Mammary epithelial cell (primary cell): ENCODE measurements at places on chromosomes 2 and 18. TPM values are rescaled to one million over a fixed set of nuclear protein-coding genes. Genes with fewer than 3 reads are reported as not detected.

Gene STAT4
- polyA plus RNA-seq = 1.6 TPM

Gene IGFBP5
- polyA plus RNA-seq = 0.11 TPM

- DNase-seq = no peak
Observed at GRCh38 chr2:66957198-66957597, 439.9 kb upstream of the ETAA1 start.

DNA sequence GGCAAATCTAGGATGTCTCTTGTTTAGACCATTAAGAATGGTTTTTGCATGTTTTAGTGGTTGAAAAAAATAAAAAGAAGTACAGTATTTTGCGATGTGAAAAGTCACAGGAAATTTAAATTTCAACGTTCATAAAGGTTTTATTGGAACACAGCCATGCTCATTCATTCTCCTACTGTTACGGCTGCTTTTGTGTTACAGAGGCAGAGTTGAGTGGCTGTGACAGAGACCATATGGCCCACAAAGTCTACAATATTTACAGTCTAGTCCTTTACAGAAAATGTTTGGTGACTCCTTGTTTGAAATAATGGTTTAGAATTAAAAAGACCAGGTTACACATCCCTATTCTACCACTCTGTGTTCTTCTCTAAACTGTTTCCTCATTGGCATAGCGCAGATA, 48.1 kb downstream of the MYOM1 start:
- DNase-seq = no peak

Gene DUSP19
- polyA plus RNA-seq = 0.23 TPM

Gene SLC11A1
- 0.51 TPM for polyA plus RNA-seq

DNA sequence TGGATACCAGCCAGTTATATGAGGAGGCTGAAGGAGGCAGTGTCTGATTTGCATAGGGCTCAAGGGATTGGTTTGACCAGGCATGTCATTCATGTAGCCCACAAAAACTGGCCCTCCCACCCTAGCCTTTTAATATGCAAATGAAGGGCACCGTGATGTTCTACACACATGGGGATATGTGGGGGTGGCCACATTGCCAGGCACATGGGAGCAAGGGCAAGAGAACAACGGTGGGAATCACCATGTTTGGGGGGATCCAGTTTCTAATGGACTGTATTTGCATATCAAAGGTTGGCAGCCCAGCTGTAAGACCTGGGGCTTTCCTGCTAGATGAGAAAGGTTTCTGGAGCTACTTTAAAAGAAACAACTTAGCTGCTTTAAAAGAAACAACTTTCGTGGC, 65.1 kb upstream of the SLC25A52 start:
- no peak for DNase-seq

Gene M1AP
- polyA plus RNA-seq = 0.58 TPM

DNA sequence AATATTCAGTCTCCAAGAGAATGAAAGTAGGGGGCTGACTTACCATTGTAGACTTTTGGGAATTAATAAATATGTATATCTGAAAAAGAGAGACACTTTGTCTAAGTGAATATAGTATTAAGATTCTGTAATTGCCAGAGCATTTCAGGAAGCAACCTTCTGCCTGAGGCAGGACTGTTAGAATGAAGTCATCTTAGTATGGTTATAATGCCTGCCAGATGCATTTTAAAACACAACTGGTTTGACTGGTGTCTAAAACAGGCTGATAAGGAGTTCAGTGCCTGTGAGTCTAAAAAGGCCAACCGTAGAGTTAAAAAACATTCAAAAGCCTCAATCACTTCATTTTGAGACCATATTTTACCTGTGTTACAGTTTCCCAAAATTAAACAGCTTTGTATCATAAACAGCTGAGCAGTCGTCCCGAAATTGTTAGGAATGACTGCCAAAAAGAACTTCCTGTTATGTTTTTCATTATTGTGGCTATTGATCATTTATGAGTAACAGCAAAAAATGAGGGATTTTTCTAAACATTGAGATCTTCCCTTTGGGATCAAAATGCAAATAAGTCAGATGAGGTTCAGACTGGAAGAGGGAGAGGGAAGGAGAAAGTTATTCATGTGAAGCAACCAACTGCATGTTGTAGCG, 443.9 kb downstream of the PID1 start:
- DNase-seq = peak; percentile 9

Gene HDHD2
- 6.2 TPM for polyA plus RNA-seq

Gene SERPINB10
- polyA plus RNA-seq = 0.07 TPM

DNA sequence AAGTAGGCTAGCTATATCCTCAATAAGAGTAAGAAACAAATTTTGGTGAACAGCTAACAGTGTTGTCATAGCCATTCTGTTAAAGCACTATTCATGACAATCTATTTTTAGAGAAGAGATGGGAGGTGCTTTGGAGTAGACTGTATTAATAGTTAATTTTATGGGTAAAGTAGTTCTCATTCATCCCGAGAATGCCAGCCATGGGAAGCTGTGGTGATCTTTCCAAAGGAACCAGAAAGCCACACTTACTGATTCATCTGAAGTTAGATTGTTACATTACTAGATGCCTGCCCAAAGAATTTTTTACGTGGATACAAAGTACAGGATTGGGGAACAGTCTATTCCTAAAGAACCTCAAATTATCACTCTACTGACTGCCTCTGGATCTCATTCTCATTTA, 74.6 kb downstream of the ZRANB3 start:
- no peak for DNase-seq

DNA sequence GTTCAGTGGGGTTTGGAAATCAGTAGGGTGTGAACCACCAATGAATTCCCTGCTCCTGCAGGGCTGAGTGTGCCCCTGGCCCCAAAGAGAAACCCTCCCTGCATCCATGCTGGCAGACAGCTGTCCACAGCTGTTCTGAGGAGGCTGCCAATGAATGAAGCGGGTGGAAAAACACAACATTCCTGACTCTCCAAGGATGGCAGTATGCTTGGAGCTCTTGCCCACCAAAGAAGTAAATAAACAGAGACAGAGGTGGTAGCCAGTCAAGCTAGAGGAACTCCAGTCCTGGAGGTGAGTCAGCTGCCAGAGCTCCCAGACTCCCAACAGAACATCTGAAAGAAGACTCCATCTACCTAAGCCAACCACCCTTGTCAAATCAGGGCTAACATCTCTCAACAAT, 6.2 kb downstream of the ZBTB7C start:
- DNase-seq = peak; percentile 32

DNA sequence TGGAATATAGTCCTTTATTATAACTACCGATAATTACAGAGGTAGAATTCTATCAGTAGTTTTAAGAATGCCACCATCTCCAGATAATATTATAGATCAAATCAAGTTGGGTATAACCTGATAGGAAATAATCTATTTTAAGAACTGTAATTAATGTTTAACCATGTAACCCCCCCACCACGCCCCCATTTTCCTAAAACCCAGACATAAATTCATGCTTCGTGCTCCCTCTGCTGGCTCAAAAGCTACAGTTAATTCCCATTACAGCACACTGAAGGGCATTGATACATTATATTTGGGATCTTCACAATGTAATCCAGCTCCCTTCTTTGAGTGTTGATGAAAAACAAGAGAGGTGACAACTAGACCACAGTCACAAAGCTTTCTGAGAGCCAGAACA, 228.0 kb upstream of the SMAD7 start:
- DNase-seq = no peak

Gene CFAP65
- polyA plus RNA-seq = 0.01 TPM

Gene ESPNL
- not detected for polyA plus RNA-seq

DNA sequence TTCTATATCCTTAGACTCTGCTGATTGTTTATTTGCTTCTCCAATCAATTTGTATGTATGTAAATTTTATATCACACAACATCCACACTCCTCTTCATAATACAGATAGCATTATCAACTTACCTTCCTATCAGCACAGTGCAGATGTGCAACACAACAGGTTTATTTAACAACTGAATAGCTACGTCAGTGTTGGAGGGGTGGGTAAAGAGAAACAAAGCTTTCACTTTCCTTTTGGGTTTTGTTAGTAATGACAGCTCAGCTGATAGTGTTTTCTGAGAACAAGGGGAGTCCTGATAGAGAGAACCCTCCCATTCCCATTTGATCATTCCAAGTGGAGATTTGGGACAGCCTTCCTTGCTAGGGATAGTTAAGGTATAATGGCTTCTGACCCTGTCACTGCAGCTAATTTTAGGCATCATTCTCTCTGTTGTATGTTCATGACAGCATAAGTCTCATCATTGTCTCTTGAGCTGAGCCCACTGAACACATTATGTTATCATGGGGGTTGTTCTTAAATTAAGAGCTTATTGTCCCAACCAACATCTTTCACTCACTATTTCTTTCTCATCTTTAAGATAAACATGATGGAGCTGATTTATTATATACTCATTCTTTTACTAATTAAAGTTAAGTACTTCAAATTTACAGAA, 227.7 kb downstream of the GPD2 start:
- no peak for DNase-seq

DNA sequence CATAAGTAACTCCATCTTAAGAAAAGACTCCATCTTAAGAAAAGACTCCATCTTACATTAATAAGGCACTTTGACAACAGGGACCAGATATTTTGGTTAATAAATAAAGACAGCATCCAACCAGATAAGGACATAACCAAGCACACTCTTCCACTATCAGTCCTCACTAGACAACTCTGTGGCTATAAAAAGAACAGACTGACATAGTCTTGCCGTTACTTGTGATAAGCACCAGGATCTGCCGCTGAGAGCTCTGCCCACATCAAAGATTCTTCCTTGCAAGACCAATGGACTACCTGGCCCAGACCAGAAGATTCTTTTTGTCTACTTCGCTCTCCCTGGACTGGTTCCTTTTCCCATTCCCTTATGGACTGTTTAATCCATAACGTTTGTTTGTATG, 667.4 kb downstream of the NYAP2 start:
- no peak for DNase-seq

Gene ALPP
- 0.03 TPM for polyA plus RNA-seq

- DNase-seq = no peak
Observed at GRCh38 chr2:151486053-151486452, 76.4 kb downstream of the RIF1 start.

GRCh38 chr2:66275984-66276383, 158.9 kb upstream of the MEIS1 start:
- DNase-seq = no peak

Gene ARHGAP28
- polyA plus RNA-seq = 0.26 TPM

DNA sequence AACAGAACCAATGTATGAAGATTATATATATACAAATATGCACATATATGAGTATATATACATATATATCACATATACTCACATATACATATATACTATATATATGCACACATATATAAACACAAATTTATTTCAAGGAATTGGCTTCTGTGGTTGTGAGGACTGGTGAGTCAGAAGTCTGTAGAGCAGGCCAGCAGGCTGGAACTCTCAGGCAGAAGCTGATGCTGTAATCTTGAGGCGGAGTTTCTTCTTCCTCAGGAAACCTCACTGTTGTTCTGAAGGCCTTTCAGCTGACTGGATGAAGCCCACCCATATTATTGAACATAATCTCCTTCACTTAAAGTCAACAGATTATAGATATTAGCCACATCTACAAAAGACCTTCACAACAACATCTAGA, 143.9 kb upstream of the CREB1 start:
- peak; percentile 53 for DNase-seq

DNA sequence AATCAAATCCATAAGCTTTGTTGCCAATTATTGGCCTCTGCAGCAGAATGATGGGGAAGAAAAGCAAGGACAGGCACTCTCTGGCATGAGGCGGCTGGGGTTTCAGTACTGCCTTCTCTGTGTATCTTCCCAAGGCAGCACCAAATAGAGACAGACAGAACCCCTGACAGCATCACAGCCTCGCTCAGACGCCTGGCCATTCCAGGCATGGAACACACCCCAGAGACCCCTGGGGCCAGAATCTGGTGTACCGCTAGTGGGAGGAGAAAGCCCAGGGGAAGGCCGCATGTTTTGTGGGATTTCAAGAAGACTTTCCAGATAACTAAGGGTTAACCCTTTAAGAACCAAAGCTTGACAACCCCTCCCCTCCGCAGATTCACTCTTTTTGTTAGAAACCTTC, 282.1 kb downstream of the EN1 start:
- DNase-seq = no peak

GRCh38 chr18:36441426-36442240, 144.1 kb downstream of the FHOD3 start:
- DNase-seq = peak; percentile 67

DNA sequence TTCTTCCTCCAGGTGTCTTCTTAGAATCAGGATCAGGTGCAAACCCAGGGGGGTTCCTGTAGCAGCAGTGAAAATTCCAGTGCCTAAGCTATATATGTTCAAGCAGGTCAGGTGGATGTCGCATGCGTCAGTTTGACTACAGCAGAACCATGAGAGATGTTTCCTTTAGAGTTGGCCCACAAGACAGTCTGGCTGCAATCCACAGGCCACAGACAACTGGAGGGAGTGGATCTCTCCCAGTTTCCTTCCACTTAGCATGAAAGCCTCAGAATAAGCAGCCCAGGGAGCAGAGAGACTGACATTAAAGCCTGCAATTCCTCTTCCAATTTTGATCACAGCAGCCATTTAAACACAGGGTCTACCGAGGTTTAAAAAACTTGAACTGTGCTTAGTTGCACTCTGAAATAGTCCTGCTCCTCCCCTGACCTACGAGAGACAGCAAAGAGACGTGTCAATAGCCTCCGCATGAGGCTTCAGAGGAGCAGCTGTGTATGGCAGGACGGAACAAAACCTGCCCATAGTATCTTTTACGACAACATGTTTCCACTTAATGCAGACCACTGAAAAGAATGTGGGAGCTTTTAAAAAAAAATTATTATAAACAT, 988 bp upstream of the KCNE4 start:
- DNase-seq = no peak

- no peak for DNase-seq
Observed at GRCh38 chr2:97355887-97356286, 233.8 kb downstream of the ANKRD36B start.

DNA sequence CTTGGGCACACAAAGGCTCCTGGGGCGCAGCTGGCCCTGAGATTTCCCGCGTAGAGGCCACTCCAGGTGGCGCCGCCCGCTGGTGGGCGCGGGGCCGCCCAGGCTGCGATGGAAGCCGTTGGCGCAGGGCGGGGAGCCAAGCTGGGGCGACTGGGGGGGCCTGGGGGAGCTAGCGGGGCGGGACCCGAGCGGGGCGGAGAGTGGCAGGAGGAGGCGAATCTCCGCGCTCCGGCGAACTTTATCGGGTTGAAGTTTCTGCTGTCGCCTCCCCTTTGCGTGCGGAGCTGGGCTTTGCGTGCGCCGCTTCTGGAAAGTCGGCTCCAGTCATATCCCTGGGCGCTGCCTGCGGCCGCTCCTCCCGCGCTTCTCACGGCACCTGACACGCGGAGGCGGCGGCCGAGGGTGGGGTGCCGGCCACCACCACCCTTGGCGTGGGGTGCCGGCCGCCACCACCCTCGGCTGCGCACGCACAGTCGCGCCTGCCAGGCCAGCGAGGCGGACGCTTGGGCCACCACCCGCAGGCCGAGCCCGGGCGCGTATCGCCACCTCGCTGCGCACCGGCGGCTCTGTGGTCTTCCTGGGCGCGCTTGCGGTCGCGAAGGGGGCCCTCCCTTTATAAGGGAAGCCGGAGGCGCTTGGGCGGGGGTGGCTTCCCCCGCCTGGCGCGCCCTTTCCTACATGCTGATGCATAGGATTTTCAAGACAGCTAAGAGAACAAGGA, 919 bp upstream of the CYP1B1 start:
- DNase-seq = peak; percentile 84

GRCh38 chr2:157839162-157839801, 36.8 kb downstream of the ACVR1 start:
- DNase-seq = no peak

Gene POTEI
- 0.01 TPM for polyA plus RNA-seq

- no peak for DNase-seq
Observed at GRCh38 chr2:130834931-130835765, 1.6 kb upstream of the ARHGEF4 start.

GRCh38 chr2:170260188-170260587, 82.2 kb downstream of the MYO3B start:
- no peak for DNase-seq

Gene CNGA3
- not detected for polyA plus RNA-seq
